AML-193 (cell line): ENCODE measurements at places on chromosomes 12 and 14.

DNA sequence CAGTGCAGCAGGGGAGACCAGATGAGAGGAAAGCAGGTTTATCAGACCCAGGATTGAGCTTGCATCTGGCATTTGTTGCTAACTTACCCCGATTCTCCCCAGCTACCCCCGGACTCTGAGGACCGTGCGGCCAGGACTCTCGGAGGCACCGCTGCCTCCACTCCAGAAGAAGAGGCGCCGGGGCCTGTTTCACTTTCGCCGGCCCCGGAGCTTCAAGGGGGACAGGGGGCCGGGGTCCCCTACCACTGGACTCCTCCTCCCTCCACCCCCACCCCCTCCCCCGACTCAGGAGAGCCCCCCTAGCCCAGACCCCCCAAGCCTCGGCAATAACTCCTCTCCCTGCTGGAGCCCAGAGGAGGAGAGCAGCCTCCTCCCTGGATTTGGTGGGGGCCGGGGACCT is 6.5 kb upstream of the CPNE6 start:
- no peak for DNase-seq

DNA sequence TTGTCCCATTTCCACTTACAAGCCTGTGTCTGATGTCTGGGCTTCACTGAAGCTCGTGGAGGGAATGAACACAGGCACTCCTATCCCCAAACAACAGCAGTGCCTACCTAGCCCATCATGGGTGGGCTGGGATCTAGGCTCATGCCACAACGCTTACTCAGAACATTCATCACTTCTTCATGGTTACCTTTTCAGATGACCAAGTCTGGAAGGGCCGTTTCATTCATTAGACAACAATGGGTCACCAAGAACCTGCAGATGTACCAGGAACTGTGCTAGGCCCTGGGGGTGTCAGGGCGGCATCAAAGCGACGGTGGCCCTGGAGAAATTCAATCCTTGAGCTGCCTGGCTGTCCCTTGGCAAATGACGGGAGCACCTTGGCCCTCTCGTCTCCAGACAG is 64.9 kb upstream of the FZD10 start:
- no peak for DNase-seq

GRCh38 chr12:123113026-123113425 is 37.9 kb downstream of the PITPNM2 start:
- no peak for DNase-seq

- no peak for DNase-seq
These were observed 21.6 kb downstream of the GNPTAB start for GRCh38 chr12:101809208-101809607.

DNA sequence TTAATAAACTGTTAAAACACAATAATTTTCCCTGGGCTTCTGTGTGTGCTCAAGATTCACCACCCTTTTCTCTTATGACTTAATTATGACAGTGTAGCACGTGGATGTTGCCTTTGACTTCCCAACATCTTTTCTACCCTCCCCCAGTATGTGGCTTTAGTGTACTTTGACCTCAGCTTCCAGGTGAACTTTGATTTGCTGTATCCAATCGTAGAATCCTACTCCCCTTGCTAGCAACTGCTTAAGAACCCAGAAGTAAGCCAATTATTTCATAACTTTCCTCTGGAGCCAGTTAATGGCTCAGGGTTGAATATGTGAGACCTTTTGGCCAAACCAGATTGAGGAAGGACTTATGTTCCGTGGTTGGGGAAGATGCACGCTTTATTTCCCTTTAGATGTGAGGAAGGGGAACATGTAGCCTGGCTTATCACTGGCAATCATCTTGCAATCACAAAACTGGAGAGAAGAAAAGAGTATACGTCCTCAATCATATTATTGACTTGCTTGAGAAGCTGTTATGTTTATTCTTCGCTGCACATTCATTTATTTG is 259.6 kb upstream of the ATP2B1 start:
- peak; percentile 10 for DNase-seq

DNA sequence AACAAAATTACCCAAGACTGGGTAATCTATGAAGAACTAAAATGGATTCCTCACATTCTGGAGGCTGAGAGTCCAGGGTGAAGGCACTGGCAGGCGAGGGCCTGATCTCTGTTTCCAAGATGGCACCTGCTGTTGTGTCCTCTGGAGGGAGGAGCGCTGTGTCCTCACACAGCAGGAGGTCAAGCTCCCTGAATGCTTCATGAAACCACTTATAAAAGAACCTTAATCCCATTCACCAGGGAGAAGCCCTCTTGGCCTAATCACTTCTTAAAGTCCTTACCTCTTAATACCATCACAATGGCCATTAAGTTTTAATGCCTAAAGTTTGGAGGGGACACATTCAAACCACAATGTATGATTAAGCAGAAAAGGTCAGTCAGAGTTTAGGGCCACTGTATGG is 172.4 kb downstream of the EMP1 start:
- no peak for DNase-seq

GRCh38 chr12:81080431-81080983 is 2.6 kb downstream of the ACSS3 start:
- DNase-seq: no peak

GRCh38 chr14:104358528-104359300 is 220.3 kb downstream of the KIF26A start:
- no peak for DNase-seq

DNA sequence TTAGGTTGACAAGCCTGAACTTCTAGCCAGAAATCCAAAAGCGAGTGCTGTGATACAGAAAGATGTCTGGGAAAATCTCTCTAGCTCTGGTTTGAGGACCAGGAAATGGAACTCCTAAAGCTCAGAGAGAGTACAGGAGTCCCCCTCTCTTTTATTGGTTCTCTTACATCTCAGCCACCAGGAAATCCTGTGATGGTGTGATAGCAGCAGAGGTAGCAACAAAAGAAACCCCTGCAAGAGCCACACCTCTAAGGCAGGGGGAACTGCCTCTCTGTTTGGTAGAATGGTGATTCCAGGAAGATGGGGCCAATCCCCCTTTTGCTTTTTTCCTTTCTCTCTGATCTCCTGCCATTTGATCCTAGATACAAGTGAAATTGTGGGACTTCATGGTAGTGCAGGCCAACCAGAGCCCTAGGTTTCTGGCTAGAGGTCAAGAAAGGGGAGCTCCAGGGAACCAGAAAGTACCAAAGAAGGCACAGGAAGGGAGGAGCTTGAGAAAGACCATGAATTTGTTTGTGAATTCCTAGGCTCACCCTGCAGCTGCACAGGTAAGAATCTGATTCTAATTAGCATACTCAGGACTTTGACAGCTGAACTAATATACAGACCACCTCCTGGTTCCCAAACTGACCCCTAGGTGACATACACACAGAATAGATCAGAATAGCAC is 88.5 kb downstream of the PAPLN start:
- DNase-seq: no peak

DNA sequence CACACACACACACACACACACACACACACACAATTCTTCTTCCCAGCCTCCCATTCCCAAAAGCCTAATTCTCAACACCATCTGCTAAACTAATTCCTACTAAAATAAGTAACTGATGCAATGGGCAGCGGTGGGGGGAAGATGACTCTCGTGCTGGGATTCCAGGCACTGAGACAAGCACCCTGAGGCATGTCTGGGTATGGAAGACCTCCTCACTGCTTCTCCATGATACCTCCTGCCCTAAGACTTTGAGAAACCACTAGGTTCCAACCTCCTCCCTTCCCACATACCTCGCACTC is 789 bp upstream of the VWF start:
- no peak for DNase-seq

- DNase-seq: no peak
These were observed 63.8 kb downstream of the FAR2 start for GRCh38 chr12:29212682-29213403.

GRCh38 chr12:12024911-12025682 is 45.6 kb upstream of the BCL2L14 start:
- DNase-seq: no peak

DNA sequence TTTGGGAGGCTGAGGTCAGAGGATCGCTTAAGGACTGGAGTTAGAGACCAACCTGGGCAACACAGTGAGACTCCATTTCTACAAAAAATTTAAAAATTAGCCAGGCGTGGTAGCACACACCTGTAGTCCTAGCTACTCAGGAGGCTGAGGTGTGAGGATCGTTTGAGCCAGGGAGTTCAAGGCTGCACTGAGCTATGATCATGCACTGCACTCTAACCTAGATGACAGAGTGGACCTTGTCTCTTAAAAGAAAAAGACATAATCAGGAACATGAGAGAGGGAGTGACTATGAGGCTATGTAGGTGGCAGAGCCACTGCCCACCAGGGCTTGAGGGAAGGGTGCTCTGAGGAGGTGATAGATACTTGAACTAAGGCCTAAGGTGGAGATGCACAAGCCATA is 49.2 kb upstream of the PLXNC1 start:
- DNase-seq: no peak

GRCh38 chr12:33596061-33596460 is 156.4 kb upstream of the SYT10 start:
- DNase-seq: no peak

- no peak for DNase-seq
These were observed 119.4 kb downstream of the CAND1 start for GRCh38 chr12:67388331-67389138.

- DNase-seq: peak; percentile 13
These were observed 1098.8 kb downstream of the TMEM121 start for GRCh38 chr14:106625186-106625585.

DNA sequence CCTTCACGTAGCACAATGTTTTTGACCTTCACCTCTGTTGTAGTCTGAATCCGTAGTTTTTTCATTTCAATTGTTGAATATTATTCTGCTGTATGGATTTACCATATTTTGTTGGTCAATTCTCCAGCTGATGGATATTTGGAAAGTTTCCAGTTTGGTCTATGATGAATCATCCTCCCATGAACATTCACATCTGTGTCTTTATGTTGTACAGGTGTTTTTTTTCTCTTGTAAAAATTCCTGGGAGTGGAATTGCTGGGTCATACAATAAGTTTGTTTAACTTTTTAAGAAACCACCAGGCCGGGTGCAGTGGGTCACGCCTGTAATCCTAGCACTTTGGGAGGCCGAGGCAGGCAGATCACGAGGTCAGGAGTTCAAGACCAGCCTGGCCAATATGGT is 36.7 kb upstream of the GNG2 start:
- DNase-seq: no peak

- no peak for DNase-seq
These were observed 197.9 kb downstream of the PCNX1 start for GRCh38 chr14:71105177-71105576.

DNA sequence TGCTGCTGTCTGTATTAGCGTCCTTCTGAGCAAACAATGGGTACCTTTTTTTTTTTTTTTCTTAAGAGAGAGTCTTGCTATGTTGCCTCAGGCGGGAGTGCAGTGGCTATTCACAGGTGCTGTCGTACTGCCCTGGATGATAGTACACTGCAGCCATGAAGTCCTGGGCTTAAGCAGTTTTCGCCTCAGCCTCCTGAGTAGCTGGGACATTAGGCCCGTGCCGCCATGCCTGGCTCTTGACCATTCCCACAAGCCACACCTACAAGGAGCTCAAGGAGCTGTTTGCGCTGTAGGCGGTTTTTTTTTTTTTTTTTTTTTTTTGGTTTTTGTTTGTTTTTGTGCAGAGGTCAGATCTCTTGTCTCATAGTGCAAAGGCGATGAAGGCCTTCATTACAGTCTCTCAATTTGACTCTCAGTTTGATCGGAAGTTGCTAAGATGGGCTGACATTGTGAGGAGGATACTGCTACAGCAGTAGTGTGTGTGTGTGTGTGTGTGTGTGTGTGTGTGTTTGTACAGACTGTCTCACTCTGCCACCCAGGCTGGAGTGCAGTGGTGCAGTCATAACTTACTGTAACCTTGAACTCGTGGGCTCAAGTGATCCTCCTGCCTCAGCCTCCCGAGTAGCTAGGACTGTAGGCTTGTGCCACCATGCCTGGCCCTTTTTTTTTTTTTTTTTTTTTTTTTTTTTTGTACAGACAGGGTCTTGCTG is 34.2 kb downstream of the TRAF3 start:
- no peak for DNase-seq

DNA sequence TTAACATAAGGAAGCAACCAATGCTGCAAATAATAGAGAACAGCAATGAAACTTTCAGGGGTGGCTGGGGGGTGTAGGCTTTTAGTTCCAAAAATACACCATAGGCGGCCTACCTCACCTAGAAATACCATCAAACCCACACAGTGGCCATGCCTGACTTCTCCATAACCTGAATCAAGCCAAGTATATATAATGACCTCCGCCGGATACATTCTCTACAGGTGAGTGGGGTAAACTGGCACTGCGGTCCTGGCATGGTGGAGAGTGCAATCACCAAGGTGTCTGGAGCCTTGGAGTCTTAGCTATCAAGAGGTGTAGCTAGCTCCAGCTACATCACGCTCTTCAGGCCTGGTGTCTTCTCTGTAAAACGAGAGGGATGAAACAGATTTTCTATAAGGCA is 1.2 kb downstream of the ZBTB25 start:
- DNase-seq: no peak

DNA sequence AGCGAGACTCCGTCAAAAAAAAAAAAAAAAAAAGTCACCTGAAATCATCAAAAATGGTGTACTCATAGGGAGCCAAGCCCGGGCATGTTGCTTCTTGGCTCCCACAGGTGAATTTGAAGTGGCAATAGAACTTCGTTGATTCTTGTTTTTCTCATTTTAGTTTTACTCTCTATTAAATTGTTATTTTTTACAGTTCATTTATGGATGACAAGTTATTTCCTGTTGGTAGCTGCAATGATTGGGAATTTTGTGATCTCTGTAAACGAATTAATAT is 1.3 kb downstream of the TM7SF3 start:
- DNase-seq: no peak

GRCh38 chr12:127360580-127360979 is 906.4 kb upstream of the TMEM132C start:
- no peak for DNase-seq

- DNase-seq: no peak
These were observed 15.5 kb upstream of the IRF2BPL start for GRCh38 chr14:77043984-77044485.

DNA sequence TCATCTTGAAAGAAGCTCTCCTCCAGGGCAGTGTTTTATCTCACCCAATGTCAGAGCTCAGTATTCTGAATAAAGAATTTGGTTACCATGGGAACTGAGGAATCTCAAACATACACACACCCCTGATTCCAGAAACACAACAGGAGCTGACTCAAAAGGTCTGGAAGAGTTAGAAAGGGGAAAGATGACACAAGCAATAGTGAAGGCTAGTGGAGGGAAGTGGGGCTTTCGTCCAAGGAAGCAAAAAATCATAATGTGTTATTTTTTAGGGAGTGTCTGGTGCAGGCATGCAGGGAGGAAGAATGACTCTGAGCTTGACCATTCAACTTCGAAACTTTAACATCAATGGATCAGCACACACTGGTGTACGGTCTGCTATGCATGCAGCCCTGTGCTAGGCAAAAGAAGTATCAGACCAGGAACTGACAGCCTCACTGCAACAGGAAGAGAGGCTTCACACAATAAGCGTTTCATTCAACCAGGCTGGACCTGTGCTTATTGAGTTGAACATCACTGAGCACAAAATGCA is 20.3 kb downstream of the HEBP1 start:
- DNase-seq: no peak

- DNase-seq: no peak
These were observed 38.6 kb upstream of the ACTN1 start for GRCh38 chr14:69017706-69018105.

GRCh38 chr12:103677341-103677740 is 90.3 kb downstream of the STAB2 start:
- no peak for DNase-seq
